Cerebellum (tissue), 4 donors: ENCODE measurements at places on chromosomes 5 and 9. TPM values are rescaled to one million over a fixed set of nuclear protein-coding genes. Genes with fewer than 3 reads are reported as not detected.

PCDHA13 gene
- total RNA-seq, result 16.2 TPM

CEL gene
- 0.73 TPM for total RNA-seq

SPATA9 gene
- total RNA-seq, result 0.82 TPM

IRF1 gene
- total RNA-seq, result 2.4 TPM

LCN1 gene
- not detected for total RNA-seq

DOCK2 gene
- 5.8 TPM for total RNA-seq

ENHO gene
- 27.1 TPM for total RNA-seq
